ENCODE measurements at places on chromosomes 5 and 9.

DNA sequence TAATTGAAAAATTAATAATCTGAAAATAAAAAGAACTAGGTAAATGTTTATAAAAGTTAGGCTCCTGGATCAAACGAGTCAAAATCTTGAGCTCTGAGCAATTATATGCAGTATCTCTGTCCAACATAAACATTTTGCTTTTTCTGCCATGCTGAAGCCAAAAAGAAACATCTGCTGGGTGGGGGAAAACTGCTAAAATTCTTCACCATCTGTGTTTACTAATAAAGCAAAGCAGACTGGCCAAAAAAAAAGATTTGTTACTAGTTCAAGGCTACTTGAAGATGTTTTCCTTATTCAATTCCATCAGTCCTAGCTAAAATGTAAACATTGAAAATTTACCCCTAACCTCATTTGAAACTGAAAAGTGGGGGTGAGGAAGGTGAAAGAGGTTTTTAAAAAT is 29.7 kb downstream of the GTF3C4 start:
- no peak for DNase-seq

GRCh38 chr5:12669326-12669725 is 765.1 kb upstream of the CTNND2 start:
- DNase-seq, result no peak

- DNase-seq, result no peak
These were observed 67.5 kb upstream of the ACTBL2 start for GRCh38 chr5:57550132-57550531.

- no peak for DNase-seq
These were observed 97.4 kb downstream of the NR3C1 start for GRCh38 chr5:143306040-143306439.

DNA sequence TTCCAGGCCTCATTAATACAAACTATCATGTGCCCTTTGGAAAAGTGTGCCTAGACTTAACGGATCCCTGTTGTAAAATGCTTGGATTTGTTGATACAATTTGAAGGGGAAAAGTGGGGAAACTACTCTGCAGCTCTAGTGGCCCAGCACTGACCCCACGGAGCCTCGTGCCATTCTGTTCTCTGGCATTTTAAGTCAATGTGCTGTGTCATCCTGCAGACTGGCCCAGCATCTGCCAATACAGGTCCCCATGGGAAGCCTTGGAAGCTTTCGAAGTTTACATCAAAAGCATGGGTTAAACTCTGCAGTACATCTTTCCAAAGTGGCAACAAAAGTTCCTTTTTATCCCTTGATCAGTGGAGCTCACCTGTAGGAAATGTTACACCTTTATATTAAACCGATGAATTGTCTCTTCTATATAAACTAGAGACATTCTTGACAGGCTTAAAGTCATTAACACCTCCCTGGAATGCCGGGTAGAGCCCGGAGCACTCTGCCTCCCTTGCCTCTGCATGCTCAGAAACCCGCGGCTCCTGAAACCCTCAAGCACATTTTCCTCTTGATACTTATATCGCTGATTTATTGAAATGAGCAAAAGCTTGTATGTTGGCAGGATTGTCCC is 596.0 kb upstream of the ADAMTS16 start:
- DNase-seq, result no peak

DNA sequence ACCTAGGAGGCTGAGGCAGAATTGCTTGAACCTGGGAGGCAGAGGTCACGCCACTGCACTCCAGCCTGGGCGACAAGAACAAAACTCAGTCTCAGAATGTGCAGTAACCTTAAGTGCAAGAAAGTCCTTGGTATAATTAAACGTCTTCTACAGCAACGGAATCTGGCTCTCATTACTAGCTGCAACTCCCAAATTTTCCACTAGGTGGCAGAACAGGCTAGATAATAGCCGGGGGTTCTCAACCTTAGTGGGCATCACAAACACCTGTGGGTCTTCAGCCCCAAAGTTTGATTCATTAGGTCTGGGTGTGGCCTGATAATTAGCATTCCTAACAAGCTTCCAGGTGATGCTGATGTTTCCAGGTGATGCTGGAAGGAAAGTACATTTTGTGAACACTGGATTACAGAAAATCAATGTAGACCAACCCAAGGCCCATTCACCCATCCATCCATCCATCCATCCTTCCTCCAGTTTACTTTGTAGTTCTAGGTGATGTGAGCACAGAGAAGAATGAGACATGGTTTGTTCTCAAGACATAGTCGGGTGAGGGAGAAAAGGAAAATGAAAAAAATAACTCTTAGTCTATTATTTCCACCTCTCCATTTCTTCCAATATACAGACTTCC is 37.3 kb downstream of the FBXW2 start:
- DNase-seq, result no peak

GRCh38 chr5:78236046-78236445 is 58.5 kb downstream of the AP3B1 start:
- no peak for DNase-seq

GRCh38 chr5:164256351-164256750 is 750.9 kb downstream of the MAT2B start:
- DNase-seq, result no peak

GRCh38 chr9:73007966-73008672 is 55.3 kb upstream of the ALDH1A1 start:
- no peak for DNase-seq

DNA sequence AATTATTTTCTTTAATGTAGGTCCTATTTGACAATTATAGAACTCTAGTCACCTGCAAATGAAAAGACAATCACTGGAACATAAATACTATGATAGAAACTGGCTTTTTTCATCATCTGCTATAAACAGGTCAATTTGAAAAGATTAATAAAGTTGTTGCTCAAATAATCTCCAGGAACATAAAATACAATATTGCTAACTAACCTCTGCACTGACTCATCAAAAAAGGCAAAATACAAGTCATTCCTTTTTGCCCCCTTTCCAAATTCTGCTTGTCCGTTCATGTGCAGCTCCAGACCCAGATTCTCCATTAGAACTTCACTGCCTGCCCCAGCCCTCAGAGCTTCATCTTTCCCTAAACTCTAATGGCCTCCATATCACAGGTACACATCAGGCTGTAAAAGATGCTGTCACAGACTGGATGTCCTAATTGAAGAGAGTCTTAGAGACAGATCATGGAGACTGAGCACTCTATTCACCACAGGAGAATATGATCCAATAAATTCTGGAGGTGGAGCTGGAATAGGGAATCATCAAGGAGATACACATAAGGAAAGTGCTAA is 1.6 kb downstream of the DCTN4 start:
- no peak for DNase-seq

- no peak for DNase-seq
These were observed 7.5 kb upstream of the REEP5 start for GRCh38 chr5:112929336-112930081.

DNA sequence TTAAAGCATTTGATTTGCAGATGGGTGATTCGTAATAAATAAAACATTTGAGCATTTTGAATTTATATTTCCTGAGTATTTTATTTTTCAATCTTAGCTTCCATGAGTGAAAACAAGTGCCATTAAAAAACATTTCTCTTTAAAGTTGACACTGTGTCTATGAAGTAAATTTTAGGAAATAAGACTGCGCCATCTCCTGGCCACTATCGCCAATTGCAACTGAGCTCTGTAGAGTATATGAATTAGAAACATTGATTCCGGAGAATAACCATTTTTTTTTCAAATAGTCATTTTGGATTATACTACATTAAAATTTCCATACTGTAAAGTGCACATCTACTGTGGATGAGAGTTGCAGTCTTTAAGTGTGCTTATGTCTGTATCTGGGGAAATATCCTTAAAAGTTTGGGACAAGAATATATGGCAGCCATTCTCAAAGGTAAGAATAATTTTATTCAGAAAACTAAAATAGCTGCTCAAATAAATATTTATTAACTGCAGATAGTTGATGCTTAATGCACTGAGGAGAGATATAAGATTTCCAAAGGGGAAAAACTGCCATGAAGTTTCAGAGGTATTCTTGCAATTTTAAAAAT is 5.9 kb downstream of the DMRTA1 start:
- no peak for DNase-seq

GRCh38 chr9:7368410-7369292 is 430.9 kb downstream of the DMAC1 start:
- no peak for DNase-seq

DNA sequence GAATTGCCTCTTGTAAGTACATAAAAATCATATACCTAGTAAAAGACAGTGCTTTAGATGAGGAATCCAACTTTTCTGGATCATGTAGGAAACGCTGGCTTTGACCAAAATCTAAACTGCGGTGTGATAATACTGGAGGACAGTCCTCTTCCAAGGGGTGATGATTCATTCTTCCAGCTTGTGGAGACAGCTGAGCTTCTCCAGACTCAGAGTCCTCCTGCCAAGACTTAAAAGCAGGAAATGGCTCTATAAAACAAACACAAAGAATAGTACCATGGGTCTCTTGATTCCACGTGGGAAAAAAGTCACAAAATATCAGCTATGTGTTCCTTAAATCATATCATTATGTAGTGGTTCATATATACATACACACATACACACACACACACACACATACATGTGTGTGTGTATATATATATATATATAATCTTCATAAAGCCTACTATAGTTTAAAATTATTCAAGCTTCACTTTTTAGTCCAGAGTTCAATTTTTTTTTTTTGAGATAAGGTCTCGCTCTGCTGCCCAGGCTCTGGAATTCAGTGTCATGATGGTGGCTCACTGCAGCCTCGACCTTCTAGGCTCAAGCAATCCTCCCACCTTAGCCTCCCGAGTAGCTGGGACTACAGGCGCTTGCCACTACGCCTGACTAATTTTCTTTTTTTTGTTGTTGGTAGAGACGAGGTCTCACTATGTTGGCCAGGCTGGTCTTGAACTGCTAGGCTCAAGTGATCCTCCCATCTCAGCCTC is 65.0 kb downstream of the PKD2L2 start:
- no peak for DNase-seq

- no peak for DNase-seq
These were observed 40.1 kb downstream of the MACIR start for GRCh38 chr5:103298607-103299188.

- DNase-seq, result no peak
These were observed 43.3 kb downstream of the TLE4 start for GRCh38 chr9:79615038-79615437.

DNA sequence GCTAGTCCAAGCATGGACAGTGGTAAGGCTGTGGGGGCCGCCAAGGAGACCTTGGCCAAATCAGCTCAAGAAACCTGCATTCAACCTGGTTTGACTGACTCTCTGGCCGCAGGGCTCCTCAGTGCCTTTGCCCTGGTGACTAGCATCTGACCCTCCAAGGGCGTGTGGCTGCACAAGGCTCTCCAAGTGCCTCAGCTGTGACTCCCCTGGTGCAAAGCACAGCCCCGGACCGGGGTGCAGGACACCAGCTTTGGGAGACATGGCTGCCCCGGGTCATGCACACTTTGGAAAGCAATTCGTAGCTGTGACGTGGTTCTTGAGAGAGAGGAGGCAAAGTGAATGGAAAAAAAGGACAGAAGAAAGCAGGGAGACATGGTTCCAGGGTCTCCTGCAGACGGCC is 245.2 kb upstream of the IRX2 start:
- DNase-seq, result no peak

DNA sequence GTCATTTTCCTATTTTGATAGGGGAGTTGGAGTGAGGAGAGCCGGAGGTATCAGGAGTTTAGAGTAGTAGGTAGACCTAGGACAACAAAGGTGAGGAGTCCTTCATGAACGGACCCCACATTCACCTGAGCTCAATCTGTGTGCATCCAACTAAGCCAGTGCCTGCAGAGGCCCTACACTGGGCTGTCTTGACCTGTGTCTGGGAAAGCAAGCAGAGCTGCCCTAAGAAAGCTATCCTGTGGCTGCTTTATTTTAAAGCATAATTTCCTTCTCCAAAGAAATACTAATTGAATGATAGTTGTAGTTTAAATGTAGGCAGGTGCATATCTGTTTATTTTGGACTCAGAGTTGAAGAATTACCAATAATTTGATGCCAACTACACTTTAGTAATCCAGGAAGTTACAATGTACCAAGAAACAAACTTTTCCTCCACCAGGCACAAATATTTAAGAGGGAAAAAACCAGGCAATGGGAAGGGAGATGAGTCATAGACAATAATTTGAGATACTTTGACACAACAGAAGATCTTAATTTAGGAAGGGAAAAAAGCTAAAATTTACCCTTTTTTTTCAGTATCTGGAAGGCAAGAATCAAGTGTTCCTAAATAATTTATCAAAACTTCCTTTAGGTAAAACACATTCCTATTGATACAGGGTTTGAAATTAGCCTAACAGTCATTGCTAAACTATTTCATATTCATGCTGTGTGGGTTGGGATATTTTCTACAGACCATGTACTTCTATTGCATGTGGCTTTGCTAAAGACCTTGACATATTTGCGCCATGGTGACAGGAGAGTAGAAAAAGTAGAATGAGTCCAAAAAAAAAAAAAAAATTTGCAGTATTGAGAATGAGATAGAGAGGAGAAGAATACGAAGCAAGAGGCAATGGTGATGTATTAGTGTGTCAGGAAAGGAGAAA is 376.6 kb upstream of the TUSC1 start:
- no peak for DNase-seq

- no peak for DNase-seq
These were observed 6.3 kb downstream of the FGF18 start for GRCh38 chr5:171425596-171426244.

DNA sequence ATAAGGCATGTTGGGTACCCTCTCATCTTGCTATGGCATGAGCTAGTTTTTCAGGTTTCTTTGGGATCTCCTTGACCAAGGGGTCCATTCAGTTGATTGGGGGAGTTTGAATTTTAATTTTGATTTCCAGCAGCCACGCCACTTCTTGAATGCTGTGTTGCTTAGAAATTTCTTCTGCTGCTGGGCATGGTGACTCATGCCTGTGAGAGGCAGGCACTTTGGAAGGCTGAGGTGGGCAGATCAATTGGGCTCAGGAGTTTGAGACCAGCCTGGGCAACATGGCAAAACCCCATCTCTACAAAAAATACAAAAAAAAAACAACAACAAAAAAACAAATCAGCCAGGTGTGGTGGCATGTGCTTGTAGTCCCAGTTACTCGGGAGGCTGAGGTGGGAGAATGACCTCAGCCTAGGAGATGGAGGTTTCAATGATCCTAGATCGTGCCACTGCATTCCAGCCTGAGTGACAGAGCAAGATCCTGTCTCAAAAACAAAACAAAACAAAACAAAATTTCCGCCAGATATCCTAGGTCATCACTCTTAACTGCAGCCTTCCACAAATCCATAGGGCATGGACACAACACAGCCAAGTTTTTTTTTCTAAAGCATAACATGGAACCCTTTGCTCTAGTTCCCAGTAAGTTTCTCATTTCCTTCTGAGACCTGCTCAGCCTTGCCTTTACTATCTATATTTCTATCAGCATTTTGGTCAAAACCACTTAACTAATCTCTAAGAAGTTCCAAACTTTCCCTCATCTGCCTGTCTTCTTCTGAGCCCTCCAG is 17.7 kb downstream of the TMC1 start:
- no peak for DNase-seq

DNA sequence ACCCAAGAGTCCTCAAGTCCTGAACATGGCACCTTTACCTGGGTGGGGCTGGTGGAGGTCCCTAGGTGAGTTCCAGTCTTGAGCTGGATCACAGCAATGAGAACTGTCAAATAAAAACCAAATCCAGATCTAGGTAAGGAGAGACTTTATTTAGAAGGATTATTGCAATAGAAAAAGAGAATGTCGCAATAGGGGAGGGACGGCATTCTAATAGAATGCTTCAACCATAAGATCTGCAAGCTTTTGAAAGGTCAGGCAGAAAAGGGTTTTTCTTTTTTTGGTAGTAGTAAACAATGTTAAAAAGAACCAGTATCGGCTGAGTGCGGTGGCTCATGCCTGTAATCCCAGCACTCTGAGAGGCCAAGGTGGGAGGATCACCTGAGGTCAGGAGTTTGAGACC is 5.2 kb upstream of the GCNT1 start:
- no peak for DNase-seq

GRCh38 chr5:30112867-30113266 is 1080.6 kb upstream of the CDH6 start:
- DNase-seq, result no peak

GRCh38 chr5:85441853-85442252 is 1057.2 kb upstream of the EDIL3 start:
- no peak for DNase-seq

All from NCI-H1436 treated with DMSO at 0.1 percent for 48 hours (cell line).